ENCODE measurements at places on chromosomes 2 and 18.
A peak's percentile ranks its signal among the peaks of the same experiment; 100 is the strongest.

- no peaks in the 10 kb centered on the region for H3K36me3 ChIP-seq
- H3K4me1 ChIP-seq = peaks cover 11% of the 10 kb centered on the region
- peak within 1 kb of the TSS; percentile 83 for H3K27ac ChIP-seq
- DNase-seq = no peak
- H3K27me3 ChIP-seq = peaks cover 18% of the 10 kb centered on the region
These were observed at the start of gene ZBTB7C for GRCh38 chr18:48408727-48409590. Gene ZBTB7C (minus strand): TSS chr18:48409383.

DNA sequence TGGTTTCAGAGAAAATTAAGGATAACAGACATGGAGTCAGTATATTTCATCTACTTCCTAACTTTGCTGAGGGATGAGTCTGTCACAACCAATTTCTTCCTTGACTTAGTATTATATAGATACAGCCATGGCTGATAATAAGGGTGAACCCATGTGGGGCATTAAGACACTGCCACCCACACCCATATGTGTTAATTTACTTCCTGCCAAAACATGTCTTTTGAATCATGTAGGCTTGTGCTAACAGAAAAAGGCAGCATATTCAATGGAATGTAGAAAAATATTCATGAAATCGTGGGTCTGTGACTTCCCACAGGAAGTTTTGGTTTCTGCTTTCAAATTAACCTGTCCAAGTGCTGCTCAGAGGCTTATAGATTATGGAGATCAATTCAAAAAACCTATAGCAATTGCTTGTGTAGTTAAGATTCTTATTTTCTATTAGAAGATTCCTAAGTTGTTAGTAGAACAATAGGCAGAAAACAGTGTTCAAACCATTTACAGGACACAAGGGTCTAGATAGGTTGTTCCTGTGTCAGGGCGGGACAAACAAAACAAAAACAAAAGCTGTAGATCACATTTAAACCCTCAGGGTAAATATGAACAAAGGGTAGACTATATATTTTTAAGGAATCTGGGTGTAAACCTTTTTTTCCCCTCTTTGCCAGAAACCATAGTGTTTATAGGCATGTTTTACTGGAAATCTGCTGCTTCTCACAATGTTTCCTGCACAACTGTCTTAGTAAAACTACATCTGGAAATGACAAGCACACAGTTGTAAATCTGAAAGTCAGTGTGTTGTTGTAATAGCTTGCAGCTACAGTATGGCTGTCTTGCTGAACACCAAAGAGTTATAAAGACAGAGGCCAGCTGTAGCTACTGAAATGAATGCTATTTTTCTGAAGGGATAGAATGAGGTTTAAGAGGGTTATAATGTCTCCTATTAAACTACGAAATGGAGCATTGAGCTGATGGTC, 691.2 kb downstream of the EPHA4 start:
- no peaks in the 10 kb centered on the region for H3K36me3 ChIP-seq
- H3K4me1 ChIP-seq = no peaks in the 10 kb centered on the region
- no peak for DNase-seq
- no peak overlapping the region for H3K4me3 ChIP-seq
- H3K27me3 ChIP-seq = no peaks in the 10 kb centered on the region
- no peak overlapping the region for H3K27ac ChIP-seq

DNA sequence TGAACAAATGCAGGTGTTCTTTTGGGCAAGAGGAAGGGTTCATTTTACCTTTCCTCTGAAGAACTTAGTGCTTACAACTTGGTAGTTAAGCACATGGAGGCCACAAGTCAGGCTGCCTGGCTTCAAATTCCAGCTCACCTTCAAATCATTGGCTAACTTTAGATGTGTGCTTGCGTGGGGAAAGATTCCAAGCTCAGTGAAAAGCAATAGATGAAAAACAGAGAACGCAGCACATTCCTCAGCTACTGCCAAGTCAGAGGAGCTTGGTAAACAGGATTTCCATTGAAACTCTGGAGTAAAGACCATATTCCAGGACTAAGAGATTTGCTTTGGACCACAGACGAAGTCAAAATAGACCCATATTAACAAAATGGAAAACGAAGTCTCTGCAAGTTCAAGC, 96.3 kb upstream of the ASB18 start:
- no peaks in the 10 kb centered on the region for H3K4me1 ChIP-seq
- no peaks in the 10 kb centered on the region for H3K36me3 ChIP-seq
- H3K27me3 ChIP-seq = no peaks in the 10 kb centered on the region
- no peak for DNase-seq

DNA sequence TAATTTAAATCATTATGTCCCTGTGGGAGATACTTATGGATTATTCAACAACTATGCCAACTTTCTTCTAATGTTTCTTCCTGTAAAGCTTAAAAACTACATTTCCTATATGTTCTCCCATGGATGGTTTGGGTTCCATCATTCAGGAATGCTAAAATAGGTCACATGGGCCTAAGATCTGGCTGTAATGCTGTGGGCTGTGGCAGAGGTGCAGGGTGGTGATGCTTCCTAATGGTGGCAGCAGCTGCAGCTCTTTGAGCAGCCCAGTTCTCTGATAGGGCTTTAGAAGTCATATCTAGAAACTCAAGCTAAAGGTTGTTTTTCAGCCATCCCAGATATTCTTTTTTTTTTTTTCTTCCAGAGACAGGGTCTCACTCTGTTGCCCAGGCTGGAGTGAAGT, 266.1 kb downstream of the ZNF385B start:
- H3K4me3 ChIP-seq = no peak overlapping the region
- no peaks in the 10 kb centered on the region for H3K4me1 ChIP-seq
- H3K36me3 ChIP-seq = no peaks in the 10 kb centered on the region
- no peaks in the 10 kb centered on the region for H3K27me3 ChIP-seq
- no peak for DNase-seq
- no peak overlapping the region for H3K27ac ChIP-seq

DNA sequence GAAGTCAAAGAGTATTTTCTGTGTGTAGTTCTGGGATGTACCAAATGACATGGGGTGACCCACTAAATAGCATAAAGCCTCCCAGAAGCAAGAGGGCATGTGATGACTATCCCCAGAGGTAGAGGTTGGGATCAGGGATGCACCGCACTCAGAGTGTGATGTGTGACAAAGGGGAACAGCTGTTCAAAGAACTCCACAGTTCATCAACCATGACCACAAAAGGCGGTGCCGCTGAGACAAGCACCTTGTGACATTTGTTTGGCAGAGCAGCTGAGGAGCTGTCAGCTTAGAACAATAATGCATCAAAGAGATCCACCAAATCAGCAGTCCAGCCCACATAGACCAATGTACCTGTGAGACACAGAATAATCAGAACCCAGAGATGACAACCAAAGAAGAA, 81.3 kb downstream of the VWC2L start:
- H3K4me3 ChIP-seq = no peak overlapping the region
- peaks cover 12% of the 10 kb centered on the region for H3K4me1 ChIP-seq
- DNase-seq = no peak

GRCh38 chr18:57466745-57467409, 31.7 kb downstream of the ONECUT2 start:
- no peak overlapping the region for H3K4me3 ChIP-seq
- H3K4me1 ChIP-seq = no peaks in the 10 kb centered on the region
- peak; percentile 12 for DNase-seq
- H3K36me3 ChIP-seq = no peaks in the 10 kb centered on the region
- H3K27me3 ChIP-seq = no peaks in the 10 kb centered on the region

DNA sequence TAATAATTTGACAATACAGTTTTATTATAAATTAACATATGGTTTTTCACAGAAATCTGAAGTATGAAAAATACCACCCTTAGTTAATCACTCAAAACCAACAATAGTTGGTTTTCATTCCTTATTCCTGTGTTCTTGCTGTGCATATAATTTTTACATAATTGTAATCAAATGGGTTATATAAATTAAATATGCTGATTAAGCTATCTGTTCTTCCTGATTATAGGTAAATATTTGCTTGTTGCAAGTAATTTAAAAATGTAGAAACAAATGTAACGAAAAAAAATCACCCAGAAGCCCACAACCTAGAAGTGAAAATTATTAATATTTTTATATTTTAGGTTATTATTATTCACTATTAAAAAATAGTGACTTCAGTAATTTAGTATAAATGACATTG, 98.3 kb downstream of the ZNF804A start:
- H3K36me3 ChIP-seq = no peaks in the 10 kb centered on the region
- no peak for DNase-seq
- H3K4me1 ChIP-seq = no peaks in the 10 kb centered on the region
- no peaks in the 10 kb centered on the region for H3K27me3 ChIP-seq
- H3K27ac ChIP-seq = no peak overlapping the region

DNA sequence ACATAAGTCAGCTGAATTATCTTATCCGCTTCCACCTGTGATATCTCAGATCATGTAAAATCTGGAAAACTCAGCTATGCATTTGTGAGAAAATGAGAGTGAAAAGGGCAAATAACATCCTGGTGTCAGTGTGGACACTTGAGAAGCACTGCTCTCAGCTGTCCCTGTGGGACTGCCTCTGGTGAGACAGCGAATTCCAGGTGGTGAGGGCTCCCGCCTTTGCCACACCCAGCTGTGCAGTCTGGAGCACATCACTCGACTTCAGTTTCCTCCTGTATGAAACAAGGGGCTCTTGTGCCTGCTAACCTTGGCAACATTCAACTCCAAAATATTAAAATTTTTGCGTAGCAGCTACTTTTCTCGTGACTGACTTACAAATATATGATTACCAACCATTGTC, 194.9 kb upstream of the BOD1L2 start:
- no peaks in the 10 kb centered on the region for H3K27me3 ChIP-seq
- no peak for DNase-seq
- H3K36me3 ChIP-seq = peaks cover 6% of the 10 kb centered on the region
- H3K4me1 ChIP-seq = no peaks in the 10 kb centered on the region

DNA sequence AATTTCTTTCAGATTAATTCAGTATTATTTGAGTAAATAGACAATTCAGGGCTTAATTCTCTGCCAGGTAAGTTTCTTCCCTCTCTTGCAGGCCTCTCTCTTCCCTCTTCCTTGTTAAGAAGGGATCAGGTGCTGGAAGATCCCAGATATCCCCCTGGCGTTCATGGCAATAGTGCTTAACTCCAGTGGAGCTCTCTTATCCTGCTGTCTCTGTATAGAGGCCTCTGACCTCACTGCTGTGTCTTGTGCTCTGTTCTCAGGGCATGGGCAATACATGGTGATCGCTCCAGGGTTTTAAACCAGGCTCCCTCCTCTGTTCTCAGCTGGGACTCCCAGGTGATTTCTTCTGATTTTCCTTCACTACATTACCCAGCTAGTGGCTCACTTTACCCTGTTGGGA, 226.8 kb downstream of the MC4R start:
- H3K27me3 ChIP-seq = no peaks in the 10 kb centered on the region
- no peak overlapping the region for H3K4me3 ChIP-seq
- no peak overlapping the region for H3K27ac ChIP-seq
- DNase-seq = no peak
- H3K36me3 ChIP-seq = no peaks in the 10 kb centered on the region
- H3K4me1 ChIP-seq = no peaks in the 10 kb centered on the region

All from heart right ventricle (tissue), 16 donors.